Hindlimb muscle (tissue), 1 donor: ENCODE measurements at places on chromosomes 6 and 20.

DNA sequence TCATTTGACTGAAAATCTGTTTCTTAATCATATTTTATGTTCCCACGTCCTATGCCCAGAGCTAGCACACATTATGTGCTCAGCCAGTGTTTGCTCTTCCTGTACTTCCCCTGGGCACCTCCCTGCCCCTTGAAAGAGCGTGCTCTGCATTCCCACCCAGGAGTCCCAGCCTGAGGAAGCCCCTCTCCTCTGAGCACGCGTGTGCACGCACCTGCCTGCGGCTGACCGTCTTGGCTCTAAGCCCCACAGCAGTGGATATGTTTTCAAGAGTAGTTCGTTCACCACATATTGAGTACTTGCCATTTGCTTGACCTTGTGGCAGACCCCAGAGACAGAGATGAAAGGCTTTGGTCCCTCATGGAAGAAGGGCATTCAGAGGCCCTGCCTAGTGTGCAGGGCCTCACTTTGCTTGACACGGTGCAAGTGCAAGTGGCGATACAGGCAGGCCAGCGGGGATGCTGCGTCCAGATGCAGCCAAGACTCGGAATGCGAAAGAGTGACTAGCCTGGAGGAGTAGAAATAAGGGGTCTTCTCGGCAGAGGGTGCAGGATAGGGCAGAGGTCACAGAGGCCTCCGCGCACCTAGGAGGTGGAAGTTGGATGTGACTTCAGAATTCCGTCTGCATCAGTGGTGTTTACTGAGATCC is 14.1 kb downstream of the SYNDIG1 start:
- DNase-seq: no peak

- no peak for DNase-seq
Observed at GRCh38 chr6:67219346-67219745, 1415.7 kb upstream of the ADGRB3 start.

GRCh38 chr20:35120012-35120701 is 27.0 kb downstream of the EDEM2 start:
- DNase-seq: no peak

DNA sequence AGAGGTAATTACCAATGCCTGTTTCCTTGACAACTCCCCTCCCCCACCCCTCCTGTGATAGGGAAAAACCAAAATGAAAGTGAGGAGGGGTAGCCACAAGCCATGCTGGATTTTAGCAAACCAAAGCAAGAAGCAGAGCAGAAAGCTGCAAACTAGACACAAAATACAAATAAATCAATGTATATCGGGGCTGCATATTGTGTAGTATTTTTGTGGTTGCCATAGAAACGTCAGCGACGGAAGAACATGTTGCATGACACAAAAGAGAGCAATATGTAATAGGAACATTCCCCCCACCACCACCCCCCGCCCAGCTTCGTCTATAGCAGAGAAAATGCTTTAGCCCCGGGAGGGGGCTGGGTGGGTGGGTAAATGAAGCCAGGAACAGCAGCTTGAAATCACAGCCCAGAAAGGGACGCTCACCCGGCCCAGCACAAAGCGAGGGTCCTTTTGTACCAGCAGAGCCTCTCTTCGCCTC is 548 bp downstream of the AGPAT4 start:
- DNase-seq: peak; percentile 73

- peak; percentile 75 for DNase-seq
Observed at GRCh38 chr6:27177485-27178406, 69.8 kb upstream of the PRSS16 start.

DNA sequence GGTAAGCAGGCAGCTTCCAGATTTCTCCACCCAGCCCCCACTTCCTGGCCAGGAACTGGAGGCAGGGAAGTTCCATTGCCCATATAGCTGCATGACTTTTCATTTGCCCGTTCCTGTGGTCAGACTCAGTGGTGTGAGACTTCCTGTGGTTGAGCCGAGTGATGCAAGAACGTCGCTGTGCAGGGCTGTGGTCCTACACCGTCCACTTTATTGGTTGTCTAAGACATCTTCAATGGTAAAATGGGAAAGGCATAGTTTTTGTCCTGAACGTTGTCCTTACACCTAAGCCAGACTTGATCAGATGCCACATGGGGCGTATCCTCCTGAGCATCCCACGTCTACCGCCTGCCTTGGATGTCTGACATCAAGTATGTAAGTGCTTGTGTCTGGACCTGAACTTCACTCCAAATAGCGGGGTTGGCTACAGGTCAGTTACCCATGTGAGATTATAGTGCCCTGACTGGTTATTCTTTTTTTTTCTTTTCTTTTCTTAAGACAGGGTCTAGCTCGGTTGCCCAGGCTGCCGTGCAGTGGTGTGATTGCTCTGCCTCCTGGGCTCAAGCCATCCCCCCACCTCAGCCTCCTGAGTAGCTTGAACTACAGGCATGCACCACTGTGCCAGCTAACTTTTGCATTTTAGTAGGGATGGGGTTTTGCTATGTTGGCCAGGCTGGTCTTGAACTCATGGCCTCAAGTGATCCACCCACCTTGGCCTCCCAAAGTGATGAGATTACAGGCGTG is 25.9 kb upstream of the GTSF1L start:
- no peak for DNase-seq

DNA sequence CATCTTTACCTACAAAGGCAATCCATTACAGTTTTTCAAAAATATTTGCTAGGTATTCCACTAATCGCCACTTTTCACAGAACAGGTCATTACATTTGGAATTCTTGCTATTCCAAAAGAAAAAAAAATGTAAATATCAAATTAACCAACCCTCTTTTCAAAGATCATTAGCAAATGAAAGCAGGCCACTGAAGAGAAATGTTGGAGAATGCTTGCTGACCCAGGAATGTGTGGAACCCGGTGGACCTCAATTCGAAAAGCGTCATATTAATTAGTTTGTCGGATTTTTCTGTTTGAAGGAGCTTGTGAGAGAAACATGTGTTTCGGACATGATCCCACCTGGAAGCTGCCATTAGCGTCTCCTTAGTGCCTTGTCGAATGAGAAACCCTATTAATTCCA is 27.9 kb upstream of the SERPINB9 start:
- DNase-seq: no peak
